ENCODE measurements at places on chromosomes 2 and 18.
A peak's percentile ranks its signal among the peaks of the same experiment; 100 is the strongest.

DNA sequence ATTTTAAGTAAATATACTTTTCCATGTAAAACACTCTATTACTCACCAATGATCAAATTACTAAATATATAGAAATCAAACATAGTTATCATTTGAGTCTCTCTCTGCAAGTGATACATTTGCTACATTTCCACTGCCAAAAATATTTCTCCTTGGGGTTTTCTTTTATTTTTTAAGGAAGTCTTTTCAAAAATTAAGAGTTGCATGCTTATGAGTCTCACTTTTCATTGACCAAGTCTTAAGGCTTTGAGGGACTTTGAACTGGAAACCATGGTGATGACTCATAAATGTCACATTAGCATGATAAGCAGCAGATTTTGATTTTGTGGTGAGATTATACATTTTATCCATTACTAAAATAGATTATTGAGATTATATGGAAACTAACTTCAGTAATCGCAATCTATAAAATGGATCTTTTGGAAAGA, 152.9 kb downstream of the FAM124B start:
- no peak for DNase-seq

GRCh38 chr2:109486711-109487535, 126.8 kb downstream of the SEPTIN10 start:
- peak; percentile 19 for DNase-seq

GRCh38 chr2:68319398-68320117, at the start of gene CNRIP1:
Gene CNRIP1, minus strand, starts transcription at chr2:68319949. Its CDS starts 549 bp downstream, at chr2:68319400.
- peak; percentile 78 for DNase-seq

DNA sequence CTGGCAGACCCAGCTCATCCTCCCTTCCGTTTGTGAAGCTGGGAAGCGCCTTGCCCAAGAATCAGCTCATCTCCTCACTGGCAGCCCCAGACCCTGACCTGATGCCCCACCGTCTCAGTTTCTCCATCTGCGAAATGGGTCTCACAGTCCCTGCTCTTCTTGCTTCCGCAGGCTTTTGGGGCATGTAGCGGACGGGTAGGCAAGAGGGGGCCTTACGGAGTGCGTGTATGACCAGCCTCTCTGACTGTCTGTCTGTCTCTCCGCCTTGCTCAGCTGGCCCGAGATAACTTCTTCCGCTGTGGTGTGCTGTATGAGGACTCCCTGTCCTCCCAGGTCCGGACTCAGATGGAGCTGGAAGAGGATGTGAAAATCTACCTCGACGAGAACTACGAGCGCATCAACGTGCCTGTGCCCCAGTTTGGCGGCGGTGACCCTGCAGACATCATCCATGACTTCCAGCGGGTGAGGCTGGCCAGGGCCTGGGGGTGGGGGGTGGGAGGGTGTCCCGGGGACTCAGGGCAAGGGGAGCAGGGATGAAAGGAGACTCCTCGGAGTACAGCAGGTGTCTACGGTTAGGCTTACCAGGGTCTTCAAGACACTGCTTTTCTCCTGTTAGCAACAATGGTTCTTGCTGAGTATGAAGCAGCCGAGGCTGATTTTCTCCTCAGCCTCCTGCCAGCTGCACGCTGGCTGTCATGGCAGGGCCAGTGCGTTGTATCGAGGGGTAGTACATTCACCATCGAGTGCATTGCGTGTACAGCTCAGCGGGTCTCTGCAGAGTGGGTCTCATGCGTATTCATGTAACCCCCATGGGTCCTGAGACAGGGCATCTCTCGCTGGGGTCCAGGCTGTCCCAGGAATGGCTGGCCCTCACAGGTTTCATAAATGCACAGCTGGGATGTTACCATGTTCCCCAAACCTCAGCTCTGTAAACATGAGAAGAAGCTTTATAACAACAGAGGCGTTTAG, 10.9 kb downstream of the ITM2C start:
- DNase-seq, result no peak

GRCh38 chr2:6866275-6866671, 566 bp upstream of the CMPK2 start:
- DNase-seq, result peak; percentile 28

Data from cerebellum (tissue), 4 donors.